Sciatic nerve (tissue), 2 donors: ENCODE measurements at places on chromosomes 3 and 15.

GRCh38 chr3:79729096-79729495 is 38.7 kb downstream of the ROBO1 start:
- peak; percentile 62 for DNase-seq

DNA sequence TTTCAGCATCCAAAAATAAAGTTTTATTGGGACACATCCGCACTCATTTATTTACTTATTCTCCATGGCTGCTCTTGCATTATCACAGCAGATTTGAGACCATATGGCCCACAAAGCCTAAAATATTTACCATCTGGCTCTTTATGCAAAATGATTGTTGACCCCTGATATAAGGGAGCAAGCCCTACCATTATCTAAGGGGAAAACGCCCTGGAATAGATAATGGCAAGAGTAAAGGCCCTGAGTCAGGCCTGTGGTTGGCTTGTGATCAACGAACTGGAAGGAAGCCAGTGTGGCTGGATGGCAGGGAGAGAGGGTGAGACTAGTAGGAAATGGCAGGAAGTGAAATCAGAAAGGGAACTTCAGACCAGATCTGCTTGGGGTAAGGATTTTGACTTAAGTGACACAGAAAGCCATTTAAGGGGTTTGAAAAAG is 24.6 kb upstream of the DMXL2 start:
- peak; percentile 65 for DNase-seq

- no peak for DNase-seq
Observed at GRCh38 chr3:5297895-5298294, 110.4 kb downstream of the EDEM1 start.

- no peak for DNase-seq
Observed at GRCh38 chr15:89327113-89327512, 7.5 kb downstream of the POLG start.

DNA sequence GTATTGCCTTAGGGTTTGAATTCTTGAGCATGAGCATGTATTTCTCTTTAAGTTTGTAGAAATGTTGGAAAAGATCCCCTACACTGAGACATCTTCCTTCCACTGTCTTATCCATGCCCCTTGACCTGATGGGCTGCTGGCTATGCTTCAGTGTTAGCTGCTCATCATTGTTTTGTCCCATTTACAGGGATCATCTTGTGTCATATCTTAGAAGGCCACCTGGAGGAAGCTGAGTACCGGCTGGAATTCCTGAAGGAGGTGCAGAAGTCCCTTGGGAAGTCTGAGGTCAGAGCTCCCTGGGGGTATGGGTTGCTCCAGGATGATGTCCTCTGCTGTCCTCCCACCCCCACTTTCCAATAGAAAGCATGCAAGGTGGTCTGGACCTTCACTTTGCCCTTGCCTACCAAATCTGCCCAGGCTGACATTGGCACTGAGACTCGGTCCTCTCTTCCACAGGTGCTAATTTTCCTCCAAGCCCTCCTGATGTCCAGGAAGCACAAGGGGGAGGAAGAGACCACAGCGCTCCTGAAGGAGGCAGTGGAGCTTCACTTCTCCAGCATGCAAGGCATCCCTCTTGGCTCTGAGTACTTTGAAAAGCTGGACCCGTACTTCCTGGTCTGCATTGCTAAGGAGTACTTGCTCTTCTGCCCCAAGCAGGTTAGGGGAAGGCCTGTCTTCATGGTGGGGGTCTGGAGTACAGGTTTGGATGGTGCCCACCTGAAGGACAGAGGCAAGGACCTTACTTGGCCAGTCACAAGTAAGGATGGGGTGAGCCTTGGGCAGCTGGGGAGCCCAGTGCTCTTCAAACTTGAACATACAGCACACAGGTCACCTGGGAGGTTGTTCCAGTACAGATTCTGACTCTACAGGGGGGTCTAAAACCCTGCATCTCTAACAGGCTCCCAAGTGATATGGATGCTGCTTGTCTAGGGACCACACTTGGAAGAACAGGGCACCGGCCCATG is 17.7 kb downstream of the TTC21A start:
- DNase-seq: no peak

DNA sequence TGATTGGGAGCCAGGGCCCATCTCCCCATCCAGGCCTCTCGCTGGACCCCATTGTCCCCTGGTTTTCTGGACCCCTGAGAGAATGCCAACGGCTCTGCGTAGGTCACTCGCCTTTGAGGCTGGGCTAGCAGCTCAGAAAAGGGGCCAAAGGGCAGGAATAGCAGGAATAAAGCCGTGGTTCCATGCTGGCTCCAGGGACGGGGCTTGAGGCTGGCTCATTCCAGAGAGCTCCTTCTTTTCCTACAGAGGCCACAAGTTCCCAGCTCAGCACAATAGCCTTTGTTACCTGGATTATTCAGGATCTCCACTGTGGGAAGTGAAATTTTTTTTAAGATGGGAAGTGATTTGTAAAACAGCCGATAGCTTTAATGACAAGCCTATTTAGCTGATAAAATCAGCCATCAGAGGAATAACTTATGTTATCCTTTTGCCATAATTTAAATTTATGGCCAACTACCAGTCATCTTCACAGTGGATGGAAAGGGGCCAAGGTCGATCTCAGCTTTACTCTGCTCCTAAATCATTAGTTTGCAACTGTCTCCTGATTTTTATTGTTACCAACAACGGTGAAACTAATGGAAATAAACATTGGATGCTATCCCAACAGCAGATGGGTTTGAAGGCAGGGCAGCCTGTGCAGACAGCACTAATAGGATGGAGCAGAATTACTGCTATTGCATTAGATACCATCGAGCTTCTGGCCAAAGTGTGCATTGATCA is 124.3 kb downstream of the TMEM266 start:
- DNase-seq: no peak

DNA sequence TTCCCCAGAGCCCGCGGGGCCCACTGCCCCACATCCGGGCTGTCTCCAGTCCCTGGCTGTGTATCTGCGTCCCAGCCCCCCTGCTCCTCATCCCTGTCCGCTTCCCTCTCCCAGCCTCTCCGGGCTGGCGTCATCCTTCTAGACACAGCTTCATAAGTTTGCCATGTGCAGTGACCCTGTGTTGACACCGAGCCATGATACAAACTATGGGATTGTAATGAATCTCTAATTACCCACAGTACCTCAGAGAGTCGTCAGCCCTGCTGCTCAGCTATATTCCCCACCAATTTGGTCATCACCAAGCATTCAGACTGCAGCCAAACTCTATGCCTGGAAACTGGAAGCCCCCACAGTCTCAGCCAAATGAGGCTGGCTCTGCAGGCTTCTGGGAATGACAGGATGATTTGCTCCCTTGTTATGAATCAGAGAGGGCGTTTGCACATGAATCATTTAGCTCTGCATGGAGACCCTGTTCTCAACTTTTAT is 466.1 kb upstream of the ATP11B start:
- no peak for DNase-seq

GRCh38 chr15:51848811-51849210 is 19.4 kb downstream of the TMOD3 start:
- no peak for DNase-seq

DNA sequence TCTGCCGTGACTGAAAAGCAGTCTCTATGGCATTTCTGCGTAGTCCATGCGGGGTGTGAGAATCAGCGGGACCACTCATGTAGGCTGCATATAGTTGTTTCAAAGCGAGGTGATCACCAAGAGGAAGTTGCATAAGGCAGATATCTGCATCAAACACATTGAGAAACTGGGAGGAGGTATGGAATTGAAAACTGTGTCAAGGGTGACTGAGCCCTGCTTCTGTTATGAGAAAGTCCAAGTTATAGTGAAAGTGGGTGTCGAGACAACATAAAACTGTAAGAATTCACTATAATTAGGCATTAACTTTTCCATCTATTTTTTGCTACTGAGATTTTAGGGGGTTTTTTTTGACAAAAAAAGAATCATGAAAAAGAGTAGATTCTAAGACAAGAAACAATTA is 109.3 kb downstream of the ZIC1 start:
- DNase-seq: no peak

DNA sequence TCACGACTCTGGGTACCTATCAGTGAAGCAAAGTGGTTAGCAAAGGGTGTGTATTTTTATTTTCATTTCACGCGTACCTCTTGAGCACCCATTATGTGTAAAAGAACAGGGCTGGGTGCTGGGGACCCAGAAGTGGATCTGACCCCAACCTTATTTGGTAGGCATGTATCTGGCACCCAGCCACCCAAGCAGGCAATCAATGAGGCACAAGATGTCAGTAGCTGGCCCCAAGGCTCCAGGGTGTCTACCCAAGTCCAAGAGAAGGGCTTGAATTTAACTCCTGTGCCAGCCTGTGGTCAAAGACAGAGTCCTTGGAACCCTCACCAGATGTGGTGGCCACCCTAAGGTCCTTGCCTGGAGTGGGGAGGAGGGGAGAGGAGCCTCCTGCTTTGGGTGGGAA is 5.7 kb downstream of the PLEKHO2 start:
- DNase-seq: no peak

DNA sequence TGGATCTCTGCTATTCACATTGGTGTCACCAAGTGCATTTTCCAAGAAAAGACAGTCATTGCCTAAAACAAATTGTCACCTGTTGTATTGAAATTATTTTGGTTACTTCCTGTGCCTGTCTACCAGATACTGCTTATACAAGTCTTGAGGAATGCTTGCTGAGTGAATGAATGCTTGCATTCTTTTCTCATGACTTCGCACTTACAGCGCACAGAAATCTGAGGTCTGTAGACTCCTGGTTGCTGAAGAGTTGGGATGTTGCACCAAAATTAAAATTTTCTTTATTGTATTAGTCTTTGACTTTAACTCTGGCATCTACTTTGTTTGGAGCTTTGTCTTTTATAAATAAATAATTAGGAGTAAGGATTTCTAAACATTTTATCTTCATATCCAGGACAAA is 28.4 kb downstream of the SH3GL3 start:
- DNase-seq: no peak

- DNase-seq: no peak
Observed at GRCh38 chr3:52983828-52984227, 62.0 kb downstream of the SFMBT1 start.

- DNase-seq: no peak
Observed at GRCh38 chr3:140014831-140015495, 80.0 kb downstream of the CLSTN2 start.

- DNase-seq: peak; percentile 72
Observed at GRCh38 chr3:46276497-46277099, 34.3 kb downstream of the CCR3 start.

- no peak for DNase-seq
Observed at GRCh38 chr3:171614318-171614921, 154.2 kb upstream of the TNIK start.

GRCh38 chr15:90465930-90466567 is 63.7 kb upstream of the CRTC3 start:
- no peak for DNase-seq

DNA sequence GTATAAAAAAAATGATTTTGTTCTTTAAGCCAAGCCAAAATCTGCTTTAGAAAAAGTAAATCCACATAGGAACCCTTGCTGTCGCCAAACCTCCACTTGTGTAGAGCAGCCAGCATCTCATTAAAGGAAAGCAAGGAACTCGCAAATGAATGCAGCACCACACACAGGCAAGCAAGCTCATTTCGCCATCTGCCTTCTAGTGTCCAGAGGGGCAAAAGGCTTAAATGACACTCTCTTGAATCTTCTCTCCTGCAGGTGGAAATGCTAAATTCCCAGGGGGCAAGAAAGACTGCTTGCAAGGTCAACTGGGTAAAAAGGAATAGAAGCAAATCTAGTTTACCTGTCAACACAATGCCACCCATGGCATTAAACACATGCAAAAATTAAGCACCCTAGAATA is 2.4 kb downstream of the MB21D2 start:
- DNase-seq: no peak

GRCh38 chr3:117928836-117929235 is 1105.8 kb downstream of the IGSF11 start:
- no peak for DNase-seq

- DNase-seq: no peak
Observed at GRCh38 chr3:116841003-116841735, 131.6 kb downstream of the TUSC7 start.

GRCh38 chr15:26864664-26865191 is 2.1 kb upstream of the GABRA5 start:
- no peak for DNase-seq

DNA sequence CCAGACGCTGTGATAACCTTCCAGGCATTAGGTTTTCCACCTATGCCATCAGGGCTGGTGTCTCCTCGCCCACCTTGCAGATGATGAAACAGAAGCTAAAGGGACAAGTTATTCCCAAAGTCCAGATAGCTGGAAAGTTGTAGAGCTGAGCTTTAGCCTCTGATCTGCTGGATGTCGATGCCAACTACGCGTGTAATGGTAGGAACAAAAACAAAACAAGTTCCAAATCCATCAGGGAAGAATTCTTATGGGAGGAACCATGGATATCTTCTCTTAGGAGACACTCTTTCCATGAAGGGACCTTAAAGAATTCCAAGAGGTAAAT is 28.1 kb upstream of the RHO start:
- DNase-seq: no peak

GRCh38 chr15:71329041-71329440 is 213.8 kb downstream of the THSD4 start:
- no peak for DNase-seq

- no peak for DNase-seq
Observed at GRCh38 chr15:22892333-22892732, 53.9 kb downstream of the NIPA2 start.

DNA sequence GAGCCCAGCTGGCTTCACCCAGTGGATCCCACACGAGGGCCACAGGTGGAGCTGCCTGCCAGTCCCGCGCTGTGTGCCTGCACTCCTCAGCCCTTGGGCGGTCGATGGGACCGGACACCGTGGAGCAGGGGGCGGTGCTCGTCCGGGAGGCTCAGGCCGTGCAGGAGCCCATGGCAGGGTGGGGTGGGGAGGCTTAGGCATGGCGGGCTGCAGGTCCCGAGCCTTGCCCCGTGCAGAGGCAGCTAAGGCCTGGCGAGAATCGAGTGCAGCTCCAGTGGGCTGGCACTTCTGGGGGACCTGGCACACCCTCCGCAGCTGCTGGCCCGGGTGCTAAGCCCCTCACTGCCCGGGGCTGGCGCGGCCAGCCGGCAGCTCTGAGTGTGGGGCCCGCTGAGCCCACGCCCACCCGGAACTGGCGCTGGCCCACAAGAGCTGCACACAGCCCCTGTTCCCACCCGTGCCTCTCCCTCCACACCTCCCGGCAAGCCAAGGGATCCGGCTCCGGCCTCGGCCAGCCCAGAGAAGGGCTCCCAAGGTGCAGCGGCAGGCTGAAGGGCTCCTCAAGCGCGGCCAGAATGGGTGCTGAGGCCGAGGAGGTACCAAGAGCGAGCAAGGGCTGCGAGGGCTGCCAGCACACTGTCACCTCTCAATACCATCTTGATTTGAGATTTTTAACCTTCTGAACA is 121.4 kb downstream of the EPHB1 start:
- no peak for DNase-seq

- DNase-seq: no peak
Observed at GRCh38 chr3:181933052-181933618, 221.4 kb downstream of the SOX2 start.

DNA sequence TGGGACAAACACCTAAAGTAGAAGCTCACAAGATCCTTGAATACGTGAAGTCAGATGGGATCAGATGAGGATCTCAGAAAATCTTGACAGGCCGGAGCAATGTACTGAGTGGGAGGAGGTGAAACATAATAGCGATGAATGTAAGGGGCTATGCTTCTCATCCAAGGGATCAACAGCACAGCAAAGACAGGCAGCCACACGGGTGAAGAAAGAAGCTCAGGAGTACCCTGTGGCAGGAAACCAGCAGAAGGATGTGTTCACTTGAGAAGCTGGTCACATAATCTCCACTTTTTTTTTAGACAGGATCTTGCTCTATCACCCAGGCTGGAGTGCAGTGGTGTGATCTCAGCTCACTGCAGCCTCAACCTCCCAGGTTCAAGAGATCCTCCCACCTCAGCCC is 92.4 kb downstream of the MEGF11 start:
- no peak for DNase-seq

GRCh38 chr3:114584734-114585371 is 291.0 kb downstream of the TIGIT start:
- no peak for DNase-seq

GRCh38 chr15:90207252-90207651 is 6.1 kb downstream of the SEMA4B start:
- DNase-seq: no peak
